ENCODE measurements at places on chromosomes 2 and 18. TPM values are rescaled to one million over a fixed set of nuclear protein-coding genes. Genes with fewer than 3 reads are reported as not detected.

The C2orf42 gene
- 13.2 TPM for total RNA-seq

The PCARE gene
- total RNA-seq = not detected

The HRH4 gene
- total RNA-seq = 0.06 TPM

The TMEM200C gene
- total RNA-seq = 1.3 TPM

The CDH7 gene
- not detected for total RNA-seq

The HOXD12 gene
- total RNA-seq = not detected

The ADCYAP1 gene
- total RNA-seq = 2.7 TPM

All from Daoy (cell line).